ENCODE measurements at places on chromosomes 2 and 18.

DNA sequence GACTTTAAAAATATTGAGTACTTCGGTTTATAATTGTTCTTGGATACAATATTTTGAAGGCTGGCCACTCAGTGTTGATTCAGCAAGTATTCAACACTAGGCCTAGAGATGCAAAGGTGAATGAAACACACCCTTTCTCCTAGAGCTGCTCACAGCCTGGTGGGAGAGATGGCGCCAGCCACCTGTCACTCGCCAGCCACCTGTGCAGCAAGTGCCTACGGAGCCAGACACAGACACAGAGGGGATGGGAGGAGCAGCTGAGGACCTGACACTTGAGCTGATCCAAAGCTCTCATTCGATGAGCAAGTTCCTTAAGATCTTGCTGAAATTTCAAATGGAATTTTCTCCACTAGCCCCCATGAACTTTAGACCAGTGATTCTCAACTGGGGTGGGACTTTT is 151.1 kb upstream of the RIOK3 start:
- no peak for DNase-seq

DNA sequence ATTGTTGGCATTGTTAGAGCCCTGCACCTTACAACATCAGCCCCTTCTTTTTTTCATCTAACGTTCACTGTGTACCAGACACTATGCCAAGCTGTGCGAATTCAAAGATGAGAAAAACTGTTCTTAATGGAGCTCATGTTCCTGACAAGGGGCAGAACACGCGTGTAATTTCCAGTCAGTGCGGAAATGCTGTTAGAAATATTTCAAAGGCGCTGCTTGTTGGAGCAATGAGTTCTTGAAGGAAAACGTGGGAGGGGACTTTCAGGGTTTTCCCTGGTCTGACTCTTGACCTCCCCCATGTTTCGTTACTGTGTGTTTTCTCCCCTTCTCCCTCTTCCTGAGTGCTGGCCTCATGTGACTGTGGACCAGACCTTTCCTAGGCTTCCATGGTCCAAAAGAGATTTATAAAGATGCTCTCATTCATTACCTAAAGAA is 1.5 kb downstream of the MTHFD2 start:
- DNase-seq = no peak

DNA sequence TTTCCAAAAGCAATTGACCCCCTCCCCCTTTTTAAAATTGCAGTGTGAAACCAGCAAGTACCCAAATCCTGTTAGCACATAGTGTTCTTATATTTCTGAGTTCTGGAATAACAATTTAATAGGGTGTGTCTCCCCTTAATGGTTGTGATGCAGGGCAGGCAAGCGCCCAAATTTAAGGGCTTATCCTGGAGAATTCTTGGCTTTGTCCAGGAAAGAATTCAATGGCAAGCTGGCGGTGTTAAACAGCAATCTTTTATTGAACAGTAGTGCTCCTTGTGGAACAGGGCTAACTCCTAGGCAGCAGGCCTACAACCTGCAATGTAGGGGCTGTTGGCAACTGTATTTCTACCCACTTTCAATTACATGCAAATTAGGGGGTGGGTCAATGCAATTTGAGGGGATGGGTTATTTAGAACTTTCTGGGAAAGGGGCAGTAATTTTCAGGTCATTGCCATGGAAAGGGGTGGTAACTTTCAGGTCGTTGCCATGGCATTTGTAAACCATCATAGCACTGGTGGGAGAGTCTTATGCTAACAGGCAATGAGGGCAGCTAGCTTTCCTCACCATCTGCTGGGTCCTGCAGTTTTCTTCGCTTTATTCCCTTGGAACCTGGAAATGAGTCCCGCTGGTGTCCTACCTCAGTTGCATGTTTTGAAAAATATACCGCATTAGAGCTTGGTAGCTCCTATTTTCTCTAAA is 149.0 kb upstream of the KCTD1 start:
- DNase-seq = no peak

DNA sequence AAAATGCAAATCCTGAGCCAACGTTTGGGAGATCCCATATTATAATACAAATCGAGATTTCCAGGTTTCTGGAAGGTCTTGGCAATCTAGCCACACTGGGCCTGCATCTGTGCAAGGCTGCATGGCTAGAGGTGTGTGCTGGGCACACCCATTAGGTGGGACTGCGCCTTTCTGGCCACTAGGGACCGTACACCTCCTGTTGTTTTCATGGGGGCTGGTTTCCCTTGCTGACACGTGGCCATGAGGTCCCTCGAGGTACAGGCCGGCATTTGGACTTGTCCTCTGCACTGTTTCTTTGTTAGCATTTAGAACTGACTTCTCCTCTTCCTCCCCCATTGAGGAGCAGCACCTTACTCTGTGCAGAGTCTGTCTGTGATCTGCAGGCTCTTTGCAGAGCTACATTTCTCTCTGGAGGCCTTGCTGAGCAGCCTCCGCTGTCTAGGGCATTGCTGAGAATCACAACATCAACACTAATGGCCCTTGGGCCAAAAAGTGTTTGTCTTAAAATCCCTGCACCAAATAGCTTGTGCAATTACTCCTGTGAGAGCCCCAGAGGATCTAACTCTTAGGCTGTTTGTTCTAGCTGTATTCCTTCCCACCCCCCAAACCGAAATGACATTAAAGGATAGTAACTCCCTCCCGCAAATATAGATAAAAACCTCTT is 131.2 kb downstream of the NEDD4L start:
- DNase-seq = no peak

GRCh38 chr18:23135550-23136325 is 453 bp downstream of the CABLES1 start:
- no peak for DNase-seq

- DNase-seq = no peak
Observed at GRCh38 chr2:72694715-72695496, 130.9 kb downstream of the EXOC6B start.

DNA sequence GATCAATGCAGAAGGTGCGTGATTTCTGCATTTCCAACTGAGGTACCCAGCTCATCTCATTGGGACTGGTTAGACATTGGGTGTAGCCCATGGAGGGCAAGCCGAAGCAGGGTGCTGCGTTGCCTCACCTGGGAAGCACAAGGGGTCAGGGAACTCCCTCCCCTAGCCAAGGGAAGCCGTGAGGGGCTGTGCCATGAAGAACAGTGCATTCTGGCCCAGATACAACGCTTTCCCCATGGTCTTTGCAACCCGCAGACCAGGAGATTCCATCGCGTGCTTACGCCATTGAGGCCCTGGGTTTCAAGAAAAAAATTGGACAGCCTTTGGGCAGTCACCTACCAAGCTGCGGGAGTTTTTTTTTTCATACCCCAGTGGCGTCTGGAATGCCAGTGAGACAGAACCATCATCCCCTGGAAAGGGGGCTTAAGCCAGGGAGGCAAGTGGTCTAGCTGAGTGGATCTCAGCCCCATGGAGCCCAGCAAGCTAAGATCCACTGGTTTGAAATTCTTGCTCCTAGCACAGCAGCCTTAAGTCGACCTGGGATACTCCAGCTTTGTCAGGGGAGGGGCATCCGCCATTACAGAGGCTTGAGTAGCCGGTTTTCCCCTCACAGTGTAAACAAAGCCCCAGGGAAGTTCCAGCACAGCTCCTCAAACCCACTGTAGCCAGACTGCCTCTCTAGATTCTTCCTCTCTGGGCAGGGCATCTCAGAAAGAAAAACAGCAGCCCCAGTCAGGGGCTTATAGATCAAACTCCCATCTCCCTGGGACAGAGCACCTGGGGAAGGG is 21.7 kb downstream of the TFPI start:
- DNase-seq = no peak
